Glomerular endothelial cell (primary cell): ENCODE measurements at places on chromosomes 12 and 14. TPM values are rescaled to one million over a fixed set of nuclear protein-coding genes. Genes with fewer than 3 reads are reported as not detected.

Gene RAB3IP
- 8.9 and 12.9 TPM in 2 replicates for total RNA-seq

Gene AQP6
- total RNA-seq: not detected in 2 replicates

Gene POLE2
- total RNA-seq: 8.0 and 8.1 TPM in 2 replicates

Gene BCL2L14
- not detected in 2 replicates for total RNA-seq

Gene SETD3
- 44.8 and 53.9 TPM in 2 replicates for total RNA-seq

Gene DAO
- total RNA-seq: not detected in 2 replicates

Gene C1R
- 1.4 and 3.9 TPM in 2 replicates for total RNA-seq

Gene RTL1
- total RNA-seq: 0.10 TPM in 1 of 2 replicates, not detected in the other

Gene SHMT2
- total RNA-seq: 64.0 and 92.2 TPM in 2 replicates

Gene MANSC1
- total RNA-seq: 39.4 and 56.6 TPM in 2 replicates

Gene PRH2
- total RNA-seq: not detected in 2 replicates

Gene NOXRED1
- total RNA-seq: 0.12 TPM in 1 of 2 replicates, not detected in the other

Gene FNTB
- total RNA-seq: 15.1 and 18.8 TPM in 2 replicates

Gene ZFHX2
- total RNA-seq: 0.93 and 1.8 TPM in 2 replicates

Gene POTEM
- not detected in 2 replicates for total RNA-seq

Gene FGD4
- 18.8 and 26.1 TPM in 2 replicates for total RNA-seq

Gene NCAPD2
- total RNA-seq: 37.3 and 45.0 TPM in 2 replicates

Gene LIN7A
- total RNA-seq: 1.7 and 2.6 TPM in 2 replicates

Gene CATSPERB
- not detected in 2 replicates for total RNA-seq

Gene NUAK1
- 55.3 and 68.8 TPM in 2 replicates for total RNA-seq

Gene FAR2
- total RNA-seq: 46.4 and 51.4 TPM in 2 replicates

Gene ABCD2
- not detected in 2 replicates for total RNA-seq

Gene CLEC2B
- total RNA-seq: 31.2 and 51.1 TPM in 2 replicates

Gene SERPINA6
- total RNA-seq: not detected in 2 replicates

Gene ETV6
- 16.4 and 27.9 TPM in 2 replicates for total RNA-seq

Gene KRT72
- not detected in 2 replicates for total RNA-seq

Gene PKP2
- total RNA-seq: 0.19 and 1.5 TPM in 2 replicates

Gene CARMIL3
- 0.06 and 0.19 TPM in 2 replicates for total RNA-seq

Gene TMCC3
- 20.5 and 20.7 TPM in 2 replicates for total RNA-seq

Gene CCDC177
- not detected in 2 replicates for total RNA-seq

Gene STYK1
- total RNA-seq: 1.5 and 1.7 TPM in 2 replicates

Gene FOXM1
- total RNA-seq: 7.3 and 17.6 TPM in 2 replicates

Gene RNASE1
- total RNA-seq: 215 and 387 TPM in 2 replicates

Gene CD27
- 0.53 TPM in 1 of 2 replicates, not detected in the other for total RNA-seq

Gene EML1
- 33.7 and 42.0 TPM in 2 replicates for total RNA-seq

Gene MORN3
- total RNA-seq: 0.73 and 0.88 TPM in 2 replicates

Gene KLRD1
- total RNA-seq: 0.05 and 0.06 TPM in 2 replicates

Gene DIABLO
- 80.9 and 83.7 TPM in 2 replicates for total RNA-seq

Gene ANG
- total RNA-seq: 4.5 and 5.9 TPM in 2 replicates

Gene GPR162
- total RNA-seq: 2.0 and 3.7 TPM in 2 replicates

Gene TESPA1
- total RNA-seq: not detected in 2 replicates

Gene LAG3
- total RNA-seq: not detected in 2 replicates

Gene LTBP2
- 251 and 261 TPM in 2 replicates for total RNA-seq

Gene CLEC9A
- total RNA-seq: not detected in 2 replicates

Gene CBLN3
- 4.7 TPM in 2 replicates for total RNA-seq

Gene CRIP1
- total RNA-seq: 2.0 TPM in 1 of 2 replicates, not detected in the other

Gene TBX5
- not detected in 2 replicates for total RNA-seq

Gene NKX2-1
- not detected in 2 replicates for total RNA-seq

Gene LRRK2
- 0.10 and 0.35 TPM in 2 replicates for total RNA-seq

Gene CCDC38
- total RNA-seq: 0.24 TPM in 1 of 2 replicates, not detected in the other

Gene CINP
- total RNA-seq: 37.3 and 51.6 TPM in 2 replicates

Gene PTPRR
- total RNA-seq: 0.15 and 1.1 TPM in 2 replicates

Gene WNT5B
- total RNA-seq: 9.4 and 9.6 TPM in 2 replicates
